ENCODE measurements at places on chromosomes 7 and 10. TPM values are rescaled to one million over a fixed set of nuclear protein-coding genes. Genes with fewer than 3 reads are reported as not detected.

The FFAR4 gene
- not detected for total RNA-seq

The ODAD2 gene
- 0.29 TPM for total RNA-seq

The TBC1D12 gene
- 8.6 TPM for total RNA-seq

The ZNF680 gene
- 5.5 TPM for total RNA-seq

The ADARB2 gene
- total RNA-seq: 2.1 TPM

The AGAP3 gene
- 68.6 TPM for total RNA-seq

The TRPV5 gene
- total RNA-seq: not detected

The ECHDC3 gene
- total RNA-seq: 9.9 TPM

The DNAJB12 gene
- total RNA-seq: 24.0 TPM

The OR2A42 gene
- total RNA-seq: not detected

The RBM20 gene
- 4.5 TPM for total RNA-seq
